ENCODE measurements at places on chromosomes 2 and 18. TPM values are rescaled to one million over a fixed set of nuclear protein-coding genes. Genes with fewer than 3 reads are reported as not detected.

LCT gene
- 0.48 TPM for total RNA-seq

DNA sequence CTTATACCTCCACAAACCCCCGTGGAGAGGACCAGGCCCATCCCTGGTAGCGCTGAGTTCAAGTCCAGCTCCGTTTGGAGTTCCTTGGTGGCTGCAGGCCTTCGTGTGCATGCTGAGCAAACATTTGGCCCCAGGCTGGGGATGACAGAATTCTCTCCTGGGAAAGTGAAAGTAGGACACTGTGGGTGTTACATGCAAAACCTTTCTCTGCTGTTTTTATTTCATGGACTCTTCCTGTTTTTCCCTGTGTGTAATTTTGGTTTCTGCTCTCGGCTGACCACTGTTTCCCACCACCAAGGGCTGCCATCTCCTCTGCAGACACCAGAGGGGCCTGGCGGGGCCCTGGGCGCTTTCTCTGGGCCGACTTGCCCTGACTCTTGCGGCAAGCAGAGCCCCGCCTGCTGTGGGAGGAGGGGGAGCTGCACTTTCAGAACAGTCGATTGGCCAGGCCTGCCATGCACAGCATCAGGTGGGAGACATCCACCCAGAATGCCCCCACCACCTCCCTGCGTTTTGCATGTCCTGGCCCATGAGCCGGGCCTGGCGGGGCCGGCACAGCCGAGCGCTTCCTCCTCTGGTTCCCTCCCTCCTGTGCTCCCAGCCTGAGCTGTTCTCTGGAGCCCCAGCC is 102.4 kb downstream of the CABLES1 start:
- DNase-seq: peak; percentile 21

DNA sequence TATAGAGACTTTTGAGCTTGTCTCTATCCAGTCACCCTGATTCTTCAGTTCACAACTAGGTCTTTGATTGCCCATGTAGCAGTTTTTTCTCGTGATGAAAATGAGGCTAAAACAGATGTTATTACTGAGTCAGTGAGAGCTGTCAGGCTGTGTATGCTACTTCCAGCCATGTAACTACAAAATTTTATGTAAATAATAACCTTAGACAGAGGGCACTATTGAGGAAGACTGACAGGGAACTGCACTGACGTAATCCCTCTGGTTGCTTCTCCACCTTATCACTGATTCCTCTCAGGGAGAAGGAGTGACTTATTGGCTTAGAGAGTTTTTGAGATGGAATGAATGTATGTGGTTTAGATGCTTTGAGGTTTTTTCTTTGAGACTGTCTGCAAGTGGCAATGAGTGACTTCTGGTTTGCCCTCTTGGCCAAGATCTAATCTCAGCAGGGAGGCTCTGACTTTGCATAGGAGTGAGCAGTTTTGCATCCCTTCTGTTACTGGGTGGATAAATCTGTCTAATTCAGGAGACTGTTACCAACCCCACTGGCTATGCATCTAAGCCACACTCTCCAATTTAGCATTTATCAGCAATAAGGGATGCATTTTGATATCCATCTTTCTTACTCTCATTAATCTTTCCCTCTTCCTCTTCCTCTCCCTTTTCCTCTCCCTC is 555.2 kb upstream of the FANCL start:
- DNase-seq: no peak

- DNase-seq: no peak
Measured at GRCh38 chr2:176109192-176109901, 2.3 kb downstream of the HOXD11 start.

- no peak for DNase-seq
Measured at GRCh38 chr2:109162999-109163398, 34.0 kb downstream of the SH3RF3 start.

DNA sequence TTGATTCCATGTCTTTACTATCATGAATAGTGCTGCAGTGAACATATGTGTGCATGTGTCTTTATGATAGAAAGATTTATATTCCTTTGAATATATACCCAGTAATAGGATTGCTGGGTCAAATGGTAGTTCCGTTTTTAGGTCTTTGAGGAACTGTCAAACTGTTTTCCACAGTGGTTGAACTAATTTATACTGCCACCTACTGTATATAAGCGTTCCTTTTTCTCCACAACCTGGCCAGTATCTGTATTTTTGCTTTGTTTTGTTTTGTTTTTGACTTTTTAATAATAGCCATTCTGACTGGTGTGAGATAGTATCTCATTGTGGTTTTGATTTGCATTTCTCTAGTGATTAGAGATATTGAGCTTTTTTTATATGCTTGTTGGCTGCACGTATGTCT is 641.6 kb downstream of the SUCLG1 start:
- DNase-seq: no peak

DNA sequence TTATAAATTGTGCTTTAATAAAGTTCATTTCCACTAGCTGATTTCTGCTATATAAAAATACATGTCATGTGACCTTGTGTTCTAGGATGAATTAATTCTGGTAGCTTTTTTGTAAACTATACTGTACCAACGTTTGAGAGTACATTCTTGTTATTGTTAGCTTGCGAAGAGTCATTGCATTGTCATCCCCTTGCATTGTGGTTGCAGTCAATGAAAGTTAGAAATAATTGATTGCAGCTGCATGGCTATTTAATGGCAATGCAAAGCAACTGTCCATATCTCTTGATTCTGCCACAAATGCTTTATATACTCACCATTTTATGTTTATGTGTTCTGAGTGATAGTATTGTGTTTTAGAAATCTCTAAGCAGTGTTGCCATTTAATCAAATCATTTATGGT is 91.6 kb downstream of the ZNF407 start:
- DNase-seq: no peak

DNA sequence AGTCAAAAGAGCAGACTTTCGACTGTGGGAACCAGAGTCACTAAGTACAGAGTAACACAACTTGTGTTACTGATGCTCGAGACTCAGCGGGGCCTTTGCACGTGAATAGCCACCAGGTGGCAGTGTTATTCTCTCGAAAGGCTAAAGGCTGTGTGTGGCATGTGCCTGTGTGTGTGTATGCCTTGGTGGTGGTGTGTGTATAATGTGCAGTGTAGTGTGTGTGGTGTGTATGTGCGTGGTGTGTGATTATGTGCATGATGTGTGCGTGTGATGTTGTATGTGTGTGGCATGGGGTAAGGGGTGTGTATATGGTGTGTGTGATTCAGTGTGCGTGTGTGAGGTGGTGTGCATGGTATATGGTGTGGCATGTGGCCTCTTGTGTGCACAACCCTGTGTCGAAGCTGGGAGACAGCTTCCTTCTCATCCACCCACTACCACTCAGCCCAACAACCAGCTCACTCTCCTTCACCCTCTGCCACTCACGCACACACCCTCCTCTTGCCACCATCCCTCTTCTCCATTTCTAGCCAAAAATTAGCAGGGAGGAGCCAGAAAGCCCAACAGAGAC is 83.0 kb upstream of the ZNF532 start:
- DNase-seq: peak; percentile 36

- no peak for DNase-seq
Measured at GRCh38 chr18:2903006-2903405, 56.2 kb downstream of the EMILIN2 start.

Data from CD8-positive, alpha-beta memory T cell (primary cell).